ENCODE measurements at places on chromosomes 4 and X. TPM values are rescaled to one million over a fixed set of nuclear protein-coding genes. Genes with fewer than 3 reads are reported as not detected.

CT45A10 gene
- total RNA-seq = not detected

ADD1 gene
- 191 TPM for total RNA-seq

CENPVL1 gene
- total RNA-seq = not detected

UGT2B17 gene
- total RNA-seq = not detected

All from smooth muscle cell of trachea (primary cell).